ENCODE measurements at places on chromosomes 7 and 10.

DNA sequence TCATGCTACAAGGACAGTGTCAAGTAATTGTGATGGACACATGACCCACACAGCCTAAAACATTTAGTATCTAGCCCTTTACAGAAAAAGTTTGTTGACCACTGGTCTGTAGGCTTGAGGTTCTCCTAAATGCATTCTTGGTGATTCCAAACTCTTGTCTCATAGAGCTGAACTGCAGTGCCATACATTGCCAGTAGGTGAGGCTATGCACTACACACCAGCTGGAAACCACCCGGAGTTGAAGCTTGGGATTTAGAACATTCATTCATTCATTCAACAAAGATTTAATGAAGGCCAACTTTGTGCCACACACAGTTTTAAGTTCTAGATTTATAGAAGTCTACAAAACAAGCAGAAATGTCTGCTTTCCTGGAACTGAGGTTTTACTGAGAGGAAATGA is 77.3 kb upstream of the TCF7L2 start:
- DNase-seq: no peak

- no peak for DNase-seq
These were observed 206.2 kb downstream of the TMEM178B start for GRCh38 chr7:141280100-141280499.

DNA sequence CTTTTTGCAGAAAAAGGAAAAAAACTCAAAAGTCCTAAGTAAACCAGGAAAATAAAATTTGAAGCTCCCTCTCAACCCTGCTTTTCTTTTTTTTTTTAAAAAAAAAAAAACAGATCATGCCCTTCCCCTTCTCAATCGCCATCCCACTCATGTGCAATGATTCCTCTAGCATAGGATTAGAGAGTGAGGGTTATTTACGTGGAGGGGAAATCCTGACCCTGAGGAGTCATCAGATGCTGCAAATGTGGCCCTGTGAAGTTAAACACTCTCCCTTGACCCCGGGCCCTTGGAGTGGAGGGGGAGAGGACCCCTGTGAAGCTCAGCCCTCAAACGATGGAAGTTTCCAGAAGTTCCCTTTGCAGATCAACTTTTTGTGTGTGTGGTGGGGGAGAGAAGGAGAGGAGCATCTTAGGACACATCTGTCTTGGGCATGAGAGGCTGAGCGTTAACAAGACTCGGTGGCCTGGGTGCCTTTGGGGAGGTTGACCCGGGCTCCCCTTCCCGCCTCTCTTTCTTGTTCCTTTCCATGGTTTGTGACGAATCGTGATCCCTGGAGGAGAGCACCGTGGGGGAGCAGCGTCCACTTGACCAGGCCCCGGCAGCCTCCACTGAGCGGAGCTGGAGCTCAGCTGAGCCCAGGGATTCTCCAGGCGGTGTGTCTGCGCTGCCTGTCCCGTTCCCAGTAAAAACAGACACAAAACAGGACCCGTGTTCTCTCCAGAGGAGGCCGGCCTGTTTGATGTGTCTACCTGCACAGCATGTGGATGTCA is 1.5 kb upstream of the SHH start:
- DNase-seq: no peak

- DNase-seq: no peak
These were observed 23.6 kb downstream of the DDIT4 start for GRCh38 chr10:72297281-72297804.

DNA sequence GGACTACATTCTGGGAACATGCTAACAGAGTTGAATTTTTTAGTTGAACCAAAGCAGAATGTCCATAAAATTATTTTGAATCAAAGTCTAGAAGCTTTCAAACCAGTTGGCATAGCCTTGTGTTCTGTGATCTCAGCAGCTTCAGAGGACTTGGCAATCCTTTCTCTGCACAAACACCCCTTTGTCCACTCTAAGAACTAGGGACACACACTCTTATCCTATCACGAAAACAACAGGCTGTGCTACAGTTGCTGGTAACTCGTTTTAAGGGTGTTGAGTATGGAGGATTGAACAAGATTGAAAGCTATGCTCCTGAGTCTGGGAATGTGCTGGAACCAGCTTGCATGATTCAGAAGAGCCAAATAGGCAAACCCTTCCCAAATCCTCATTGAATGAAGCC is 76.4 kb upstream of the PRSS58 start:
- no peak for DNase-seq

GRCh38 chr10:22010973-22011408 is 7.5 kb upstream of the DNAJC1 start:
- DNase-seq: no peak

- no peak for DNase-seq
These were observed 74.5 kb upstream of the VKORC1L1 start for GRCh38 chr7:65798111-65799075.

- no peak for DNase-seq
These were observed 85.9 kb downstream of the ELFN1 start for GRCh38 chr7:1755783-1756625.

- no peak for DNase-seq
These were observed 861 bp upstream of the LIMK1 start for GRCh38 chr7:74082770-74083116.

- no peak for DNase-seq
These were observed 534.3 kb downstream of the PTPRN2 start for GRCh38 chr7:158053183-158053915.

DNA sequence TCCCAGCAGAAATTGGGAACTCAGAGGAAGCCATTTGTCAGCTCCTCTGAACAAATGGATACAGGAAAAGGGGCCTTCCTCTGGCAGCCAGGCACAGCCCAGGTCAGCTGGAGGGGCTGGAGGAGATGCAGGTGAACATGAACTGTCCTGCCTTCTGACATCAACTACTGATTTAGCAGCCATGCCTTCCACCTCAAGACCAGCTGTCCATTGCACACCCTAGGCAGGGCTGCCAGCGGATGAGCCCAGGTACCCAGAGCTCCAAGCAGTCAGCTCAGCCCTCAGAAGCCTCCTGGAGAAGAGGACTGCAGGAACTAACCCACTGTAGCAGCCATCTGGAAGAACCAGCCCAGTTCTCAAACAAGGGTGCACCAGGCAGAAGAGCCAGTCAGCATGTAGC is 44.1 kb upstream of the GDF10 start:
- DNase-seq: no peak

GRCh38 chr7:30253796-30254165 is 30.6 kb upstream of the ZNRF2 start:
- no peak for DNase-seq

DNA sequence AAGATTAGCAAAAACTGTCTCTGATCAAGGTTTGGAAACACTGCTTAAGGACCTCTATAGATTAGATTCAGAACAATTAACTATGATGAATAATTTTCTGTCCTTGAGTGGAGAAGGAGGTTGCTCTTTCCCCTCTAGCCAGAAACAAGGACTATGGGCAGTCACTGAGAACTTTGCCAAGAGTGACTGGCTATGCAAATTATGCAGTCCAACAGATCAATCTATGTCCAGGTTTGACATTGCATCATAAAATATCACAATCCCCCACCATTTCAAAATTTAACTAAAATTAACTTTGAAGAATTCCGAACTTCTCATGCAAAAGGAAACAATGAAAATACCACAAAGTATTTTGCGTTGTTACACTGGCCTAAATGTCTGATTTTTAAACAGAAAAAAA is 50.6 kb downstream of the TSPAN12 start:
- DNase-seq: no peak

DNA sequence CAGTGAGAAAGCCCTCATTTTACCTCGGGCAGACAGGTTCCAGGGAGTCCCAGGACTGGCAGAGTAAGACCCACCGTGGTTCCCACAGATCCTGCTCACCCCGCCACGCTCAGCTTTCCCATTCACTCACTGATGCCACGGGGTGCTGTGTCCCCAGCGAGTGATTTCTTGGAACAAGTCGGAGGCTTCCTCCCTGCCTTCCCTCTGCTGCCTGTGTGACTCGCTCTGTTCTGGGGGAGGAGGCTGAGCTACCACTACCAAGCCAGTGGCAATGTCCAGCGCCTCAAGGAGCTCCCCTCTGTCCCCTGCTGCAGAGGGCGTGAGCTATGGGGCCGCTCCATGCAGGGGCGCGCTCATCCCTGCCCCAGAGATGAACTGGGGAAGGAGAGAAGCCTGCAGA is 12.6 kb downstream of the IL15RA start:
- no peak for DNase-seq

DNA sequence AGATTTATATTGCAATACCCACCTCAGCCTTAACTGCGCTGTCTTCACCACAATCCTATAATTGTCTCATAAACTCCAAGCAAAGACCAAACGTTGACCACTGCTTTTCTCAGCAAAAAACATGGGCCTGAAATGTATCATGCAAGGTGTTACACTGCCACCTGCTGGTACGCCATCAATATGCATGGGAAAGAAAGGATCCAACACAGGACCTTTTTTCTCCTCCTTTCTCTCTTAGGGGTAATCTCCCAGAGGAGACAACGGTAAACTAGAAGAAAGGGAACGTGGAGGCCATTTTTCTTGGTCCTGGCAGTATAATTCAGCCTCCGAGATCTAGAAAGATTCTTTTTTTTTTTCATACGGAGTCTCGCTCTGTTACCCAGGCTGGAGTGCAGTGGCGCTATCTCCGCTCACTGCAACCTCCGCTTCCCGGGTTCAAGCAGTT is 79.1 kb upstream of the MPP7 start:
- DNase-seq: peak; percentile 63

DNA sequence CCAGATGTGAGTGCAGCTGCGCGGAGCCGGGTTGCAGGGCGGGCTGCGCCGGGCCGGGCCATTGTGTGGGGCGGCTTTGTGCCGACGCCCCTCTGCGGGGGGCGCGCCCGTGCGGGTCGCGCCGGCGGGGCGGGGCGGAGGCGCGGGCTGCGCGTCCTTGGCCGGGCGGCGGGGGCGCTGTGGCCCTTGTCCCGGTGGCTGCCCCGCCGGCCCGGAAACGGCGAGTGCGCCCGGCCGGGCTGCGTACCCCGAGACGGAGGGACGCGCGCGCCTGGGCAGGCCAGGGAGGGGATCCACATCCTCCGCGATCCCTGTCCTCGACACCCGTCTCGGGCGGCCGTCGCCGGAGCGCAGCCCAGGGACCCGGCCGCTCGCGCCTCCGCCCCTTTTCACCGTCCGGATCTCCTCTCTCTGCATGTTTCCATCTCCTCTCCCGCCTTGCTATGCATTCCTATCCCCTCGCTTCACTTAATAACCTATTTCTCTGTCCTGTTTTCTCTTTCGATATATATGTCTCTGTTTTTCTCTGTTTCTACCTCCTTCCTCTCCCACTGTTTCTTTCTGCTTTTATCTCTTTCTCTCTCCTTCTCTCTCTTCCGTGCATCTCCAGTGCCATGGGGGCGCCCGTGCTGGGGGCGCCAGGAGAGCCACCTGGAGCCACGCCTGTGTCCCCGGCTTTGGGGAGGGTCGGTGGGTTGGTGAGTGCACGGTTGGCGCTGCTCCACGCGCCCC is 765 bp downstream of the PFKFB3 start:
- no peak for DNase-seq

Data from HS-27A (cell line).